Thoracic aorta (tissue), 2 donors: ENCODE measurements at places on chromosomes 2 and 18.

DNA sequence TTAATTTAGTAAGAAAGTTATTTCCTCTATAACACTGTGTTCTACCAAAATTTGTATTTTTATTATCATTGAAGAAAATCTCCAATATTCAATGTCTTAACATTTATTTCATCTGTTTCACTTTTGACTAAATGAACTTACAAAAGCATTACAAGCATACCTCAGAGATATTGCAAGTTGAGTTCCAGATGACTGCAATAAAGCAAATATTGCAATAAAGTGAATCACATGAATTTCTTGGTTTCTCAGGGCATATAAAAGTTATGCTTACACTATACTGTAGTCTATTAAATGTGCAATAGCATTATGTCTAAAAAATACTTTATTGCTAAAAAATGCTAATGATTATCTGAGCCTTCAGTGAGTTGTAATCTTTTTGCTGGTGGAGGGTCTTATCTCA lies 78.3 kb downstream of the TTC32 start:
- no peak for DNase-seq

DNA sequence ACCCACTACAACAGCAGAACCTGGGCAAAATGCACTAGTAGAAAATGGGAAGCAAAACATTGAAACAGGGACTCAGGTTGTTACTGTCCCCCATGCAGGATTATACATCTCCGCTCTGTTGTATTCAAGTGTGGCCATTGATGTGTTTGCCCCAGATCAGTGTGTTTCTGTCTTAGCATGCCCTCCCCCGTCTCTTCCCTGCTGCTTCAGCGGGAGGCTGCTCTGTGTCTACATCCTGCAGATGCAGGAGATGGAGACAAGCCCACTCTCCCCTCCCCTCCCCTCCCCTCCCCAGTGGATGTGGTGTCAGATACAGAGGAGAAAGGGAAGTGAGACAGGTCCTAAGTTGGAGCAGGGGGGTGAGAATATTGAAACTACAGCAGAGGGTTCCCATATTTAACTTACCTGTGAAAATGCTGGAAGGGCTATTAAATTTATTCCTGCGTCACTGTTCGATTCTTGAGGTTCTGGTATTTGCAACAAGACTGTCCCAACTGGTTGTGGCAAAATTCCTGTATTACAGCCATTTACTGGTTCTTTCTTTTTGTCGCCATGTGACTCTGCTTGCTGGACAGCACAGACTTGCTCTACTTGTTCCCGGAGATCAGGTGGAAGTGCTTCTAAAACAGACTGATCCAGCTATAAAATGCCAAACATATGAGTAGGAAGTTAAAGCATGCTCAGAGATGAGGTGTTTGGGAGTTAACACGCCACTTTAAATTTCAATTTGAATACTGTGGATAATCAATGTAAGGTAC lies 67.0 kb downstream of the EIF5B start:
- no peak for DNase-seq

DNA sequence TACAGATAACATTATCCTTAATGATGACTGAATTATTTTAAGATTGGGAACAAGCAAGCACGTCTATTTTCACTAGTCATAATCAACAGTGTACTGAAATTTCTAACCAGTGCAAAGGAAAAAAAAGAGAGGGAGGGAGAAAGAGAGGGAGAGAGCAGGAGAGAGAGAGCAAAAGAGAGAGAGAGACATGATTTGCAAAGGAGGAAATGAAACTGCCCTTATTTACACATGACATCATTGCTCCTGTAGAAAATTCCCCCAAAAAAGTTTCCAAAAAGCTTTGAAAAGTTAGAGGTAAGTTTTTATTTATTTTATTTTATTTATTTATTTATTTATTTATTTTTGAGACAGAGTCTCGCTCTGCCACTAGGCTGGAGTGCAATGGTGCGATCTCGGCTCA lies 355.3 kb upstream of the CELF4 start:
- no peak for DNase-seq

DNA sequence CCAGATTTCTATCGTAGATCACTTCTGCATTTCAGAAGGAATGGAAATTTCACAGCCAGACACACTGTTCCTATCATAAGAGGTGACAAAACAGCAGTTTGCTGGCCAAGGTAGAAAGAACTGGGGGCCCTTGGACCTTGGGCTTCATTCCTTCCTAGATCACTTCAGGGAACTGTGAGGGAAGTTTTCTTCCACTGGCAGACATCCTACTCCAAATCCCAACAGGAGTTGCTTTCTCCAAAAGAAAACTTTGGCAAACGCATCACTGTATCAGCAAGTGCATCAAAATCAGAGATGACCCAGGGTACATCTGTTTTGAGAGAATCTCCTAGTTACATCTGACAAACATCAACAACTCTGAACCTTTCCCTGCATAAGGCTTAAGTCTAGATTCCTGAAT lies 348.4 kb upstream of the KLHL29 start:
- DNase-seq: no peak

GRCh38 chr2:140648393-140648792 lies 1482.4 kb downstream of the LRP1B start:
- DNase-seq: no peak

DNA sequence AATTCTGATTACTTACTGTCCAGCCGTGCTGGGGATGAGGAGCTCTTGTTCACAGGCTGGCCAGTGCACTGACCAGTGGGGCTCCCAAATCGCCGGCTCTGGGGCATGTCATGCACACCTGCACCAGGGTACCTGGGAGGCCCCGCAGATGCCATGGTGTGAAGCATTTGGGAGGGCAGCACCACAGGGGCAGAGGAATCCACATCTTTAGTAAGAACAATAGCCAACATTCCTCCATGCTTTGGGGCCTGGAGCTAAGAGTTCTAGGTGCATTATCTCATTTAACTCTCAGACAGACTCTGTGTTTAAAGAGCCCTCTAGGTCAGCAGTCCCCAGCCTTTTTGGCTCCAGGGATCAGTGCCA lies 104.2 kb downstream of the ACKR3 start:
- DNase-seq: no peak

GRCh38 chr18:63074981-63075404 lies 244.6 kb downstream of the BCL2 start:
- no peak for DNase-seq

DNA sequence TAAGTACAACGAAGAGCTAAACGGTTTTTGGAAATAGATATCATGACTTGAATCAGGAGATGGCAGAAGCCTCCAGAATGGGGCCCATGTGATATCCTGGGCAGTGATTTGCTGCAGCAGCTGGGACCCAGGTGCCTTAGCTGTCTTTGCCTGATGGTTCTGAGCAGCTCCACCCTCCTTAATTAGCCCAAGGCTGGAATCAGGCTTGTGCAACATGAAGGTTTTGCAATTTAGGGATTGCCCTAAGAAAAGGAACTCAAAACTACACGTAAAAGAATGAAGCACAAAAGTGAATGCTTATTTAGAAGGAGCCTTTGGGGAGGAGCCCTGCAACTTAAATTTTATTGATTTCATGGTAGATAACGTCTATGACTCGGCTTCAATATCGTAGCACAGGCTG lies 17.3 kb upstream of the CNDP2 start:
- DNase-seq: no peak
